Stimulated activated CD8-positive, alpha-beta memory T cell treated with anti-CD3 and anti-CD28 coated beads, Interleukin-4, amount 100 ng/mL, for 48 hours (primary cell): ENCODE measurements at places on chromosomes 5 and 9.

- peak; percentile 25 for DNase-seq
Measured at GRCh38 chr5:93594591-93595419, 11.8 kb downstream of the NR2F1 start.

DNA sequence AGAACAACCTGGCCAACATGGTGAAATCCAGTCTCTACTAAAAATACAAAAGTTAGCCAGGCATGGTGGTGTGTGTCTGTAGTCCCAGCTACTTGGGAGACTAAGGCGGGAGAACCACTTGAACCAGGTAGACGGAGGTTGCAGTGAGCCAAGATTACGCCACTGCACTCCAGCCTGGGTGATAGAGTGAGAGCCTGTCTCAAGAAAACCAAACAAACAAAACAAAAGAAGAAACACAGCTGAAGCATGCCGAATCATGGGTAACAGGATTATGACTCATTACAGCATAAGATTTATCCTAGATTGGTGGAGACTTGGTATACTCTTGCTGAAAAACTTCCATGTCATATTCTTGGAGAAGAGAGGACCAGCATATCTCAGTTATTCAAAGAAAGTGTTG lies 236.7 kb upstream of the CCNH start:
- DNase-seq: no peak

- no peak for DNase-seq
Measured at GRCh38 chr9:127917603-127918002, 762 bp upstream of the ST6GALNAC4 start.

GRCh38 chr5:123783421-123783820 lies 271.4 kb downstream of the CSNK1G3 start:
- DNase-seq: no peak

DNA sequence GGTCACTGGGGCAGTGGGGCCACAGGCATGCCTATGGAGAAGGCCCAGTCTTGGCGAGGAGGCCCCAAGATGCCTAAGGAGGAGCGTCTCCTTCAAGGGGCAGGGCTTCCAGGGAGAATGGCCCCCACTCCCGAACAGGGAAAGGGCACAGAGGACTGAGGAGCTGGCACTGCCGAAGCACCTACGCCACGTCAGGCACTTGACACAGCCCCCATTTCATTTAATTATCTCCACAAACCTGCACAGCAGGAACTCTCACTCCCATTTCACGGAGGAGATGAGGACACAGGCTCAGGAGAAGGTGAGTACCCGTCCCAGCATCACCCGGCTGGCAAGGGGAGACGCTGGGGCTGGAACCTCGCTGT lies 26.0 kb downstream of the EGR1 start:
- no peak for DNase-seq

- DNase-seq: no peak
Measured at GRCh38 chr5:102971676-102972293, 148.2 kb downstream of the GIN1 start.

DNA sequence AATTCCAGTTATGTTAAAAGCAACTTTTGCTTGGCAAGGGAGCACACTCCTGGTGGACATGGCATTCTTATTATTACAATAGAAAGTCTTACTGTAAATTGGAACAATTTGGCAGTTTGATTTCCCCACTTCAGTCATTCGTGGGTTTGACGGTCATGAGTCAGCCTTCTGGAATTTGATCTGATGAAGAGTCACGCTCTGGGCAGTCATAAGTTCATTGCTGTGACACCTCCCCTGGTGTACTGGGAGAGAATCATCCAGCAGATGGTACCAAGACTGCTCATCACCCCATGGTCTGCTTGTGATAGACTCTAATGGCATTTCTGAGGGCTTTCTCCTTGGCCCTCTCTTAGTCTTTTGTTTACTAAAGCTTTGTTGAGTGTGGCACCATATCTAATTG lies 53.8 kb downstream of the GLRA1 start:
- no peak for DNase-seq
